Pancreas (tissue), 10 donors: ENCODE measurements at places on chromosomes 13 and 19.
A peak's percentile ranks its signal among the peaks of the same experiment; 100 is the strongest.

DNA sequence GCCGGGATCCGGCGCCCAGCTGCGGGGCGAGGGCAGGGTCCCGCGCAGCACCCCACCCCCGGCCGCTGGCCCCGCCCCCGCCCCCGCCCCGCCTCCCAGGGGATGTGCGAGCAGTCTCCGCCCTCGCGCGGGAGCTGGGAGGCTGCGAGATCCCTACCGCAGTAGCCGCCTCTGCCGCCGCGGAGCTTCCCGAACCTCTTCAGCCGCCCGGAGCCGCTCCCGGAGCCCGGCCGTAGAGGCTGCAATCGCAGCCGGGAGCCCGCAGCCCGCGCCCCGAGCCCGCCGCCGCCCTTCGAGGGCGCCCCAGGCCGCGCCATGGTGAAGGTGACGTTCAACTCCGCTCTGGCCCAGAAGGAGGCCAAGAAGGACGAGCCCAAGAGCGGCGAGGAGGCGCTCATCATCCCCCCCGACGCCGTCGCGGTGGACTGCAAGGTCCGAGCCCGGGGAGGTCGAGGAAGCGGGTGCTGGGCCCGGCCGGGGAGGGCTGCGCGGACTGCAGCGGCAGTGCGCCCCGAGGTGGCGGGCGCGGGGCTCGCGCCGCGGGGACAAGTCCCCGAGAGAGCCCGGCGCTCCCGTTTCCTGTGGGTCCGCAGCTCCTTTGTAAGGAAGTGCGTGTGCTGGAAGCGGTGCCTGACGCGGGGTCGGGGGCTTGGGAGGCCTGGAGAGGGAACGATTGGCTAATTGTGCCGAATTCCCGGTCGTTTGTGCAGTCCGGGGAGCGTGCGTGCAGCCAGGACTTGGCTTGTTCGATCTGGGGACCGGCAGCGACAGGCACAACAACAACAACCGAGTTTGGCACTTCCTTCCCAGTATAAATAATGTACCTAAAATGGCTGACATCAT is at the start of gene ITM2B:
Gene ITM2B, plus strand, starts transcription at position 161 of the 843 bp plus-strand sequence. Its CDS starts 155 bp downstream, at position 316.
- DNase-seq, result peak; percentile 76

DNA sequence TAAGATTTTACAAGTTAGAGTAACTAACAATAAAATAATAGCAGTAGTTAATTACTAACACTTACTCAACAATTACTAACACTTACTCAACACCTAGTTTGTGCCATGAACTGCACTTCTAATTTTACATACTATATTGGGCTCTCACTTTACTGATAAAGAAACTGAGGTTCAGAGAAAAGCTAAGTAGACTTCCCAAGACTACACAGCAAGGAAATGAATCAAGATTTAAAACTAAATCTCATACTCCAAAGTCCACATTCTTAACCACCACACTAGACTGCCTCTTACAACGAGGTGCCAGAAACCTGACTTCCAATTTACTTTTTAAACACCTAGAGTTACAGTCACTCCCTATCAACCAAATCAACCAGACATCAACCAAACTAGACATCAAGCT is 25.1 kb downstream of the RBM26 start:
- no peak for DNase-seq

DNA sequence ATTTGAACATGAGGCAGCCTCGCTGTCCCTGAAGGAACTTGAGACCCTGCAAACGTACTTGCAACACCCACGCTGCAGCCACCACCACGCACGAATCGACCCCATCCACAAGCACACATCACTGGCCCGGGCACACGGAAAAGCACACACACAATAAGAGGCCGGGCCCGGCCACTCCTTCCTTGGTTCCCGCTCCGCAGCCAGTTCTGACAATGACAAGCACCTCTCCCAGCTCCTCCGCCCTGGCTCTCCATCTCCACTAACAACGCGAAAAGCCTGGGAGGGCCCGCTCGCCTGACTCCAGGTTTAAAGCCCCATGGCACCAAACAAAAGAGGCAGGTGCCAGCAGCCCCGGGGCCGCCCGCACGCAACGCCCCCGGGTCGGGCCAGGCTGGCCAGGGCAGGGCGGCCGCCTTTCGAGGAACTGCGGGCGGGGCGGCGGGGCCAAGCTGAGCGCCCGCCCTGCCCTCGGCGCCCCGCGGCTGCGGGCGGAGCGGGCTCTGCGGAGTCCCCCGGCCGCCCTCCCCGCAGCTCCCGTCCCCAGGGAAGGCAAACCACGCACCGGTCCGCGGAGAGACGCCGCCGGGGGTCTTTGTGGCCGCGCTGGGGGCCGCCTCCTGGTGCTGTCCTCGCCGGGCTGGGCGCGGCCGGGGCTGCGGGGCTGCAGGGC is 495 bp downstream of the DCLK1 start:
- DNase-seq, result peak; percentile 70

DNA sequence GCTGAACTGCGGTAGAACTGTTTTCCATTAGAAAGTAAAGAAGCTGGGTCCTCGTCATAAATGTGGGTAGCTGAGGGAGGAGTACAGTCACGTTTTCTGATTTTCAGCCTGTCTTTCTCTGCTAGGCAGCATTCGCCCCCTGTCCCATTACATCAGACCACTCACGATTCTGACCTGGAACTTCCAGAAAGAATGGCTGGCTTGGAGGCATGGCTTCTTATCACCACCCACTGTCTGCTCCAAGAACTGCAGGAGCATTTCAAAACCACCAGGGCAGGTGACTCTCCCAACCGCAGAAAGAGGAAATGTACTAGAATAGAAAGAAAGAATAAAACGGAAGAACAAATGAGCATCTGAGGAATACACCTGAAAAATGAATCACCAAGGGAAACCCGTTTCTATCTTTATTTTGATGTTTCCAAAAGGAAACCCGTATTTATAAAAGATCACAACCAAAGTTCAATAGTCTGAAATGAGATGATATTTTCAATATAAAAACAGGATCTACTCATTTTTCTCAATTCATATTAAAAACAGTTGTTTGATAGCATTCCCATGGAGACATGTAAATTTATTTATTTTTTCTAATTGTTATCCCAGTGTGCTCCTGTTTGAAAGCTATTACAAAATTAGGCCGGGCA is 22.1 kb upstream of the POMP start:
- no peak for DNase-seq

DNA sequence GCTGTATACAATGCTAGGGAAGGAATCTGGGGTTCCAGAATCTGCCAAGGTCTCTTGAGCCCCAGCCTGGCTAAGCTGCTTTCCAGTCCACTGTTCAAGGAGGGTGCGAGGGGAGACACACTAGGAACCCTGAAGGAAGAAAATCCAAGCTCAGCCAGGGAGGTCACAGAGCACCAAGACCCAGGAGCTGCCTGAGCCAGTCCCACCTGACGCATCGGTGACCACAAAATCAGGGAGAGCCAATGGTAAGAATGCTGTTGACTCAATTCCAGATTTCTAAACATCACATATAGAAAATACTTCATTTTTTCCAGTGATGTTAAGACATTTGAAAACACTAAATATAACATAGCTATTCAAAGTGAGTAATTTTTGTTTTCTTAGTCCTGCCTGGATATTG is 50.1 kb downstream of the CEP89 start:
- no peak for DNase-seq

DNA sequence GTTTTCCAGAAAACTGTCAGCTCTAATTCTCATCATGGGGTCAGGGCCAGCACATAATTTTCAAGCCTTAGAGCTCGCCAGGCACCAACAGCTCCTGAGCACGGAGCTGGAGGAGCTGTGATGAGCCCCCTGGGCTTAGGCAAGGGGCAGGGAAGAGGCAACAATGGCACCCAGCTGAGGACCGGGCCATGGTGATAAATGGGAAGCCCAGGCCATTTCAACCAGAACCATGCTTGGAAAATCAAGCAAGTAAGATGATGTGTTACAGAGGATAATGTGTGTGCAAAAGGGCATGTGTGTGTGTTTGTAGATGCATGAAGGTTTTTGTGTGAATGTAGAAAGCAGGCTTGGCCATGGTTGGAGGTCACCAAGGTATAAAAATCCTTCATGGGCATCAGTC is 66.8 kb upstream of the UBAC2 start:
- no peak for DNase-seq

- DNase-seq, result no peak
Observed at GRCh38 chr19:10631874-10632273, 6.5 kb downstream of the SLC44A2 start.

DNA sequence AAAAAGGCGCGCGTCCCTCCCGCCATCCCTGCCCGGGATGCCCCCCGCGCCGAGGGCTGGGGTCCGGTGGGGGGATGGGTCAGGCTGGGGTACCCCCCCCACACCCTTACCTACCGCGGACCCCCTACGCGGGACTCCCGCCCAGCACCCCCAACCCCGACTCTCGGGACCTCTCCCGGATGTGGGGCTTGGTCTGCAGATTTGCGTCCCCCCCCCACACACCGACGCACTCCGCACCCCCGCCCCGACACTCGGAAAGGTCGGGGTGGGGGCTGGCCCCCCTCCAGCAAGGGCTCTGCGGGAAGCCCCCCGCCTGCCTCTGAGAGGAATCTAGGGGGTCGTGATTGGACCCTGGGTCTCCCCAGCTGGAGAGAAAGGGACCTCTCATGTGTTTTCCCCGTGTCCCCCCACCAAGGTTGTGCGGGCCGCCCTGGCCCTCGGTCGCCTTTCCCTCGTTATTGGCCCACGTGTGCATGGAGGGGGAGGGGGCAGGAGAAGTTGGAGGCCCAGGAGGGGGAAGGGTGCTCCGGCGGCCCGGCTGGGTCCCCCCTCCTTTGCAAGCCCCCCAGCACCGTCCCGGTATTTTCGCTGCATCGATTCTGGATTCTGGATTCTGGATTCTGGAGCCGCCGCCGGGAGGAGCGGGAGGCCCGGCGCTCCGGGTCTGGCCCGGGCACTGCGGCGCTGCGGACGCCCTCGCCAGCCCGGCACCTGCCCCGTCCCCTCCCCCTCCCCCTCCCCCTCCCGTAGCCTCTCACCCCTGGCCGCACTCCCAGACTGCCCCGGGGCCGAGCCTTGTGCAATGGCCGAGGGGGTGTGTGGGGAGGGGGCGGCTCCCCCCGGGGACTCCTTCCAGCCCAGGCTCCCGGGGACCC is 607 bp downstream of the NFIC start:
- peak; percentile 81 for DNase-seq

DNA sequence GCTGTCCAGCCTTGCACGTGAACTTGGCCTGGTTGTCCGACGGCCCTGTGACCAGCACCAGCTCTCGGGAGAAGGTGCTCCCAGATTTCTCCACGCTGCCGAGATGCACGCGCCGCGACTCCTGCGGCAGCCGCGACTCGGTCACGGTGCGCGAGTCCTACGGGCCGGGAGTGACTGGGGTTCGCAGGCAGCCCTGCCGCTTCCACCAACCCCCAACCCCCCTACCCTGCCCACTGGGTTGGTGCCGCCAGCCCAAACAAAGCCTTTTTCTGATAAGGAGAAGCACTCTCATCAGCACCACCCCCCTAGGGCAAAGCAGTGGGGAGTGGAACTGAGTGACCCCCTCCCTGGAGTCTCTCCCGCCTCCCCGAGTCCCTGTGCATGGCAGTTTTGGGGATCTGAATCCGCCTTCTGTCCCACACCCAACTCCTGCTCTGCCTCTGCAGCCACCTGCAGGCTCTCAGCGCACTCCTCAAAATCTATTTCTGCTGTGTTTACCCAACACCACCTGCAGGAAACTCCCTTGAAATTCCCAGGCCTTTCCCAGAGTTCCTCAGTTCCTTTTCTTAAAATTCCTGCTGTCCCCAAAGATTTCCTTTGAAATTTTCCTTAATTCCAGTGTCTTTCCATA is 6.2 kb downstream of the NPHS1 start:
- DNase-seq, result no peak

DNA sequence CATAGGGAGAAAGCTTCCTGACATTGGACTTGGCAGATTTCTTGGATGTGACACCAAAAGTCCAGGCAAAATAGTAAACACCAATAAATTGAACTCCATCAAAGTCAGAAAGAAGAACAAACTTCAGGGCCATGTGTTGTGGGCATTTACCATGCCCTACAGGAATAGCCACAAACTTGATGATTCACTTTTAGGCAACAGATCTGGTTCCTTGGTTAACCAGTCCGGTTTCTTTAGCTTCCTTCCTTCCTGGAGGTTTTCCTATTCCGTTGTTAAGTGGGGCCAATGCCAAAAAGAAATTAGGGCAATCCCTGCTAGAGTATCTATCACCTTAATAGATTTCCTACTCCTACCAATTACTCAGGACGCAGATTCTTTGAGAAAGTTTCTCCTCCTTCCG is 25.2 kb downstream of the IGFL1 start:
- DNase-seq, result no peak

DNA sequence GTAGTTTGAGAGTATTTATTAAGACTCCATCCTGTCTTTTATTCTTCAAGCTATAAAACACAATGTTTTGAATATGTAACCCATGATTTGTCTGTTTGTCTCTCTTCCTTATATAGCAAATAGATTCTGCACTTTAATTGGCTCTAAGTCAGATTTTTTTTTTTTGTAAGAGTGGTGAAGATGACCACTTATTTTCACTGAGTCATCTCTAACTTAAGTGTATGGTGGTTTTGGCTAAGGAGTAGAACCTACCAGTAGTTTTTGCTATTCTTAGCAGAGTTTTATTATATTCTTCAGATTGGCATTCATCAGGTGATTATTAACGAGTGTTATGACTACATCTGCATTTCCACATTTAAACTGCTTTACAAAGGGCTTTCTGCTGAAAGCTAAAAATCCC is 194.7 kb downstream of the LMO7 start:
- no peak for DNase-seq

DNA sequence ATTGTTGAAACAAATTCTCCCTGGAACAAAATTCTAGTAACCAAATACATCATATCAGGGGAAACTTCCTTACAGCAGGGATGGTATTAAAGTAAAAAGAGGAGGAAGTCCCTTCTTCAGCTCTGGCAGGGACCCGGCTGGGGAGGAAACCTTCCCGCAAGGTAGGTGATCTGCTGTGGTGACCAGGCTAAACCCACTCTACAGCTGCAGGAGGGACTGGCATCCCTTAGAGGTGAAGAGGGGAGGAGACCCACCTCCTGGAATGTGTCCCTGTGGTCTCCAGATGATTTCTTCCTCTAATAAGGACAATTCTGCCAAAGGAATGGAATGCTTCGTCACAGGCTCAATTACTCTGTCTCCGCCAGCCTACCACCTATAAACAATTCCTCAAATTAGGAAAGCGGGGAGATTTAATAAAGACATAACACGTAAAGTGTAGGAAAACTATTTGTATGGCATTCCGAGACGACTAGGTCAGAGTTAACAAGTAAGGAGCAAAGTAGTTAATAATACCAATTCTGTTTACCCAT is 637 bp upstream of the PDS5B start:
- peak; percentile 26 for DNase-seq

DNA sequence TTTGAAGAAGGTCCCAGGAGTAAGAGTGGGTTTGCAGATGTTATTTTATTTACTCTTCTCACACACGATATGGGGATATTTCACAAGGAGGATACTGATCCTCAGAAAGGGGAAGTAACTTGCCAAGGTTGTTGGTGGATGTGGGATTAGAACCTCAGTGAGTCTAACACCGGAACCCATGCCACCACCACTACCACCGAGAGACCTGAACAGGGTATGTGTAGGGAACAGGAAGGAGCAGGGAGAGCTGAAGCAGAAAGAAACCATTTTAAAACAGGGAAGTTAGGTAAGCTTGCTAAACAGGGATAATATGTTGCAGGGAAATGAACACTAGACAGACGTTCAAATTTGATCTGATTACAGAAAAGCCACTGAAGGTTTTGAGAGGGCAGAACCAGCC is 11.6 kb upstream of the CEACAM3 start:
- no peak for DNase-seq

GRCh38 chr19:18967358-18968146 is 26.5 kb upstream of the HOMER3 start:
- DNase-seq, result no peak
